ENCODE measurements at places on chromosomes 1 and 21.

DNA sequence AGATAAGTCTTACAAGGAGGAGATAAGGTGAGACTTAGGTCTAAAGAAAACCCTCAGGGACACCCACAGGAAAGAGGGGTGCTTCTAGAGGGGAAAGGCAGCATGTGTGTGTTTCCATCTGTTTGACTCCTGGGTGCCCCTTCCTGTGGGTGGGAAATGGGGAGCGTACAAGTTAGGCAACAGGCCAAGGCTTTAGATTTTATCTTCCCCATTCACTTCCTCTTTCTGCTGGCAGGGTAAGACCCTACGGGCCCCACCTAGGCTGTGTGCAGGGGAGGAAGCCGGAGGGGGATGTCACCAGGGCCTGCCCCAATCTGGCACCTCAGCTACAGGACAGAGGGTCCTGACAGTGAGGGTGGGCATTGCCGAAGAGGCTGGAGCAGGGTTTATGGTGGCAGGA lies 2.5 kb upstream of the OLIG1 start:
- DNase-seq = no peak

DNA sequence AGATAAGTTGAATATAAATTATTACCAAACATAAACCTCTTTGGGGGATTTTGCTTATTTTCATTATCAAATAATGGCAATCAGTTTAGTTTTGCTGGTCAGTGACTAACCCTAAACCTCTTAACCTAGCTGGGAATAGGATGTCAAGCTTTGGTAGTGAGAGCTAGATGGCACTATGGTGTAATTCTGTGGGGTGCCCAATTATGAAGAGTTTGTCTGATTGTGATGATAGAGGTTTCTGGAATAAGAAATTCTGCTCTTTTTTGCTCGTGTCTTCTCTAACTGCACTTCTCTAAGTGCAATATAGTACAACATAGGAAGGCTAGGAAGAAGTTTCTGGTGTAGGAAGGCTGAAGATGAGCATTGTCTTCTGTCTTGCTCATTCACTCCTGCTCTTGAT lies 59.8 kb downstream of the XCL1 start:
- DNase-seq = no peak

GRCh38 chr1:197101978-197102377 lies 34.9 kb upstream of the F13B start:
- no peak for DNase-seq

DNA sequence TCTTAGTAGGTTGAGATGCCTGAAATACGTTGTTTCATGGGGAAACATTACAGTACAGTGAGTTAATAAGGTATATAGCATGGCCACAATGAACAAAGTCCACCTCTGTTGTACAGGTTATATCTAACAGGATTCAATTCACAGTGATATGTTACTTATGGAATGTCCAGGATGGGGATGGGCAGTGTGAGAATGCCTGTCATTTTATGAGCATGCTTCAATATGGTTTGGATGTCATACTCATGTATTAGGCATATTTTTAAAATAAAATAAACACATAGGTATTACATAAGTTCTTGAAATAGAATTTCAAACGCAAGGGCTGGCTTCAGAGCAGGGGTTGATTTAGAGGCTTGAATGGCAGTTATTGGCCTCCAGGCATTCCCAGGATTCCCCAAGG lies 6.1 kb upstream of the PHLDA3 start:
- no peak for DNase-seq

- DNase-seq = no peak
These were observed 29.4 kb downstream of the MRPL37 start for GRCh38 chr1:54229281-54229891.

DNA sequence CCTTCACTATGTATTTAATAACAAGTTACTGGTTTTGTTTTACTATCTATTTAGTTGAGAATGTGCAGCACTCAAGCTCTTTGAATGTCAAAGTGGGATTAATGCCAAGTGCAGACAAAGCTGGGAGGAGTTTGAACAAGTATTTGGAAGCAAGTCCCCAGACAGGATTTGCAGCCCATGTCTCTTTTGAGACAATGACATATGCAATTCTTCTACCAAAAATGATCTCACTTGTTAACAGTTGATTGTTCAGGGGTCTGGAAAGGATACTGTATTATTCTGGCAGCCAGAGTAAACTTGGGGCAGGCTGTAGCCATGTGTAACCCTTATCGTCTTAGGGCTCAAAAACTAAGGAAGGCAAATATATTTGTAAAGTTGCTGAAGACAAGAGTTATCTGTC lies 15.8 kb downstream of the COLGALT2 start:
- no peak for DNase-seq

- no peak for DNase-seq
These were observed 97.5 kb downstream of the ZNF326 start for GRCh38 chr1:90092441-90092840.

GRCh38 chr1:210707300-210708240 lies 378.9 kb downstream of the HHAT start:
- no peak for DNase-seq

DNA sequence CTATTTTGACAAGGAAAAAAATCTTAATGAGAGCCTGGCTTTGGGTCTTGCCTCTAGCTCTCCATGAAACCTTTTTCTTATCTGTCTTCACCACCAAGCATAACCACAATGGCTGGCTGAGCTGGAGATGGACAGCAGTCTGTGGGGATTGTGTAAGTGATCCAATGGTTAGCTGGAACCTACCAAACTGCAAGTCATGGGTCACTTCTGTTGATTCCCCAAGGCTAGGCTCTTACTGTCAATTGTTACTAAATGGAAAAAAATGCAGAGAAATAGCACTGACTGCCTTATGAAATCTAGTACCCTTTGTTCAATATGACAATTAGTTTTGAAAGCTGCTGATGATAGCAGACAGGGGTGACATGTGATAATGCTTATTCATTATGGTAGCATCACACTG lies 359.0 kb downstream of the ST6GALNAC3 start:
- DNase-seq = no peak

DNA sequence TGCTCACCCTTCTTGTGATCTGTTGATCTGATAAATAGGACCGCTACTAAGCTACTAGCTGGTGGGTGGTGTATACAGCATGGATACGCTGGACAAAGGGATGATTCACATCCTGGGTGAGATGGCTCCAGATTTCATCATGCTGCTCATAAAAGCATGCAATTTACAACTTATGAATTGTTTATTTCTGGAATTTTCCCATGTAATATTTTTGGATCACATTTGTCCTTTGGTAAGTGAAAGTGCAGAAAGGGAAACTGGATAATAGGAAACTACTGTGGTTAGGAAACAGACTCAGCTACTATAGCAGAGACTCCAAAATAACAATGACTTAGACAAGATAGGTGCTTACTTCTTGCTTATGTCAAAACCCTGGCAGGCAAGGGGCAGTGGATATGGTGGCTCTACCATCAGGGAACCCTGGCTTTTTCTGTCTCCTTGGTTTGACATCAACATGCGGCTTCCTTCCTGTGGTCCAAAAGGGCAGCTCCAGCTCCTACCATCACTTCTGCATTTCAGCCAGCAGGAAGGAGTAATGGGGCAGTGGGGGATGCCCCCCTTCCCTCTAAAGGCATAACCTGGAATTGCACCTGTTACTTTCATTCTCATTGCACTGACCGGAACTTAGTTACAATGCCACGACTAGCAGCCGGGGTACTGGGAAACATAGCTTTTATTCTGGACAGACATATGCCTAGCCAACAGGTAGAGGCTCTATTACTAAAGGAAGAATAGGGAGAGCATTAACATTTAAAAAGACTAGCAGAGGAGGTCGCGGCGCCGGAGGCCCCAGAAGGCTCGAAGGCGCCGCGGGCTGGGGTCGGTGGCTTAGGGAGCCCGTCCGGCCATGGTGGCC lies 13.8 kb upstream of the AK2 start:
- DNase-seq = no peak

- no peak for DNase-seq
These were observed 492 bp downstream of the FOXO6 start for GRCh38 chr1:41361495-41362356.

GRCh38 chr1:200226268-200226968 lies 183.4 kb downstream of the ZNF281 start:
- DNase-seq = no peak
